ENCODE measurements at places on chromosomes 16 and 17. TPM values are rescaled to one million over a fixed set of nuclear protein-coding genes. Genes with fewer than 3 reads are reported as not detected.

GRCh38 chr17:32461853-32462617 lies 17.7 kb downstream of the PSMD11 start:
- DNase-seq, result no peak

Gene FAM83G
- 8.0 TPM for total RNA-seq

DNA sequence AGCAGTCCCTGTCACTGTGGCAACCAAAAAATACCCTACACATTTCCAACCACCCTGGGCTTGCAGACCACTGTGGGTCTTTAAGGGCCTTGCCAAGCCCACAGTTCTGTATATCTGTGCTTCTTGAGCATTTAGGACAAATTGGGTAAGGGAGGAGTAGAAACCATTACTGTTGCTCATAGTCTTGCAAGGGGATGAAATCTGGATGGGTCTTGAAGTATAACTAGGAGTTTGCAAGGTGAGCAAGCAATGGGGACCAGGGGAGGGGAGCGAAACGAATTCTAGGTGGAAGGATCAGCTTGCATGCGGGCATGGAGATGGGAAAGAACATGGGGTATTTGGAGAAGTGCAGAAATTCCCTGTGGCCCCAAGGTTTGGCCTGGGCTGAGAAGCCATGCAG lies 202.9 kb downstream of the RAB11FIP4 start:
- DNase-seq, result no peak

Gene CNGB1
- not detected for total RNA-seq

- no peak for DNase-seq
These were observed 21.7 kb downstream of the TRPV2 start for GRCh38 chr17:16437083-16437482.

DNA sequence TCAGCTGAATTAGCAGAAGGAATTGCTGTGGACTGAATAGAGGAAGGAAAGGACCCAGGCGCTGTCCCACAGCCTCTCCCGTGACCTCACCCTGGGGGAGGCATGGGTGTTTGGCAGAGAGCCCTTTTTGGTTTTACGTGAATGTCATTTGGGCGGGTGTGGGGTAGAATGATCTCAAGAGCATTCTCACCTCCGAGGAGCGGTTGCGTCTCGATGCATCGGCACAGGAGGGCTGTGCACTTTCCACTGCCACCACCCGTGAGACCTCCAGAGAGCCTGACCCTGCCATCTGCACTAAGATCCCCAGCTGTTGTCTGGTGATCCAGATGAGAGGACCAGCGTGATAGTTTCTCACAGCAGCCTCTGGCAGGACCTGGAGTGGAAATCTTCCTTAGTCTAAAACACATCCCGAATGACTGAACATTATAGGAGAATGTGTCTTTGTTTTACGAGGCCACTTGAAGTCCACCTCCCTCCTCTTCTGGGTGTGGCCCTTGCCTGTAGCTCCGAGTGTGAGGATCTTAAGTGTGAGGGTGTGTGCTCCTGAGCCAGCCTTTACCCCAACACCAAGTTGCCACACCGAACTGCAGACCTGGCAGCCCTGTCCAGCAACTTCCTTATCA lies 29.3 kb downstream of the FOXK2 start:
- DNase-seq, result no peak

DNA sequence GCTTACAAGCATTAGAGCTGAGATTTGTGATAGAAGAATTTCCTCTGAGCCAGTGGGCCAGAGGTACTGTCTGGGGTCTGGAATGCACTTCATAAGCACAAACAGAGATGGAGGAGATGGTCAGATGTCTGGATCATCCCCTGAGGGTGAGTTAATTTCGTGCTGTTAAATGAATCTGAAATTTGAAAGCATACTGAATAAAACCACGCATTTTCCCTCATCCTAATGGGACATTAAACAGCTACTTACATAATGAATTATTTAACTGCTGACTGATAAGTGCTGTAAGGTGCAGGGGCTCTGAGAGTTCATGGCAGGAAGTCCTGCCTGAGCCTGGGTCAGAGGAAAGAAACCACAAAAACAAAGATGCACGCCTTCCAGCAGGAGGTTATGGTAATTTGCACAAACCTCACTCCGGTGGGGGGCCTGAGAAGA lies 136.3 kb upstream of the XYLT1 start:
- DNase-seq, result no peak

DNA sequence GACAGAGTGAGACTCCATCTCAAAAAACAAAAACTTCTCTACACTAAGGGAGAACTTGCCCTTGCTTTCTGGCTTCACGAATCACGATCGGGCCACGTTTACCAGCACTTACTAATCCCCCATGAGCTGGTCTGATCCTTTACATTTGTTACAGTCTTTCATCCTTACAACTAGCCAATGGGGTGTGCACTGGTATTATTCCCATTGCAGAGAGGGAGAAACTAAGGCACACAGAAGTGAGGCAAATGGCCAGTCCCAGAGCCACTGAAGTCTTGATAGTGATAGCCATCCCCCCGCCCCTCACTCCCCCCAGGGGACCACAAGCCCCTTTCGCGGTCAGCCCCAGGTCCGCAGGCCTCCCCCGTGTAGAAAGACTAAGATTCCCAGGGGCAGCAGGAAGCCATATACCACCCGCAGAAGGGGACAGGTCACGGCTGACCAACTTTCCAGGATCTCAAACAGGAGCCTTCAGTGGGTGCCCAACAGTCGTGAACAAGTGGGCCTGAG lies 868 bp downstream of the NATD1 start:
- no peak for DNase-seq

GRCh38 chr16:64094992-64095634 lies 1026.8 kb downstream of the CDH11 start:
- no peak for DNase-seq

GRCh38 chr17:59893676-59894100 lies 767 bp downstream of the RPS6KB1 start:
- DNase-seq, result peak; percentile 79
